T-helper 9 cell (primary cell): ENCODE measurements at places on chromosomes 4 and X.
A peak's percentile ranks its signal among the peaks of the same experiment; 100 is the strongest.

- DNase-seq, result no peak
Measured at GRCh38 chr4:38072578-38072977, 112.4 kb downstream of the PTTG2 start.

- DNase-seq, result no peak
Measured at GRCh38 chr4:20271950-20272349, 20.2 kb downstream of the SLIT2 start.

DNA sequence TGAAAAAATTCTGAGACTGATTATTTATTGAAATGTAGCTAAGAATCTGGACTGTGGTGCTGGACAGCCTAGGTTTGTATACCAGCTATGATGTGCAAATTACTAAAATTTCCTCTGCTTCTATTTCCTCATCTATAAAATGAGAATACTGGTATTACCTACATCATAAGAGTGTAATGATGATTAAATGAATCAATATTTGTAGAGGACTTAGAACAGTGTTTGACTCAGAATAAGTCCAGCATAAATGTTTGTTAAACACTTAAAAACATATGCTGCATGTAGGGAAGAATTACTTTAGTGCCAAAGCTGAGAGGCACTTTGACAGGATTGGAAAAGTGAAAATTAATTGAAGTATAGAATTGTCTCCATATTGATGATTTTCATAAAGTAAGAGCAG, 55.3 kb upstream of the TMPRSS11F start:
- no peak for DNase-seq

GRCh38 chr4:98411731-98412130, 150.5 kb downstream of the RAP1GDS1 start:
- DNase-seq, result no peak

DNA sequence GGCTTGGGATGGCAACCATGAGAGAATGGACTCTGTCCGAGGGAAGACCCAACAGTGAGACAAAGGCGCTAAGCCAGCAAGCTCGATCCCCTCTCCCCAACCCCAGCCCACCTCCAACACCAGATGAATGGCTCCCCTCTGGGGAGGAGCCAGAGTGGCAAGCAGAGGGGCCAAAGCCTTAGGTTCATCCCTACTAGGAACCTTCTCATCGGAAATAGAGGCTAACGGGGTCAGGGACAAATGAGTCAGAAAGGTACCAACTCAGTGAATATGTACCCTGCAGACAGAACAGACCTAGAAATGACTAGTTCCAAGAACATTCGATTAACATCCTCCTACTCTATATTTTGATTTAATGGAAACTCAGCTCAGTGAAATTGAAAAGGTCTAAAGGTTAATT, 73.9 kb downstream of the NSG1 start:
- no peak for DNase-seq

DNA sequence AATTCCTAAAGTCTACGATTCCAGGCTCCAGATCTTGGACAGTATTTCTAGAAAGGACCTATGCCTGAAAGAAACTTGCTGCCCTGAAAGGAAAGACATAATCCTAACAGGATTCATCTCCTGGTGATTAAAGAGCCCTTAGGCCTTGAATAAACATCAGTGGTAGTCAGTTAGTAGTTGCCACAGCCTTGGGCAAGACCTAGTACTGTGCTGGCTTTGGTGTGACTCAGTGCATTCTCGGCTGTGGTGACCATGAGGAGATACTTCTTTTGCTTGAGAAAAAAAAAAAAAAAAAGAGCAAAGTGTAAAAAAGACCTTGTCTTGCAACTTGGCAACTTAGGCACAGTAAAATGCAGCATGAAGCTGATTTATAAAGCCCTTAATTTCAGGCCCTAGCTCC, 188.2 kb downstream of the DCAF12L2 start:
- DNase-seq, result no peak

DNA sequence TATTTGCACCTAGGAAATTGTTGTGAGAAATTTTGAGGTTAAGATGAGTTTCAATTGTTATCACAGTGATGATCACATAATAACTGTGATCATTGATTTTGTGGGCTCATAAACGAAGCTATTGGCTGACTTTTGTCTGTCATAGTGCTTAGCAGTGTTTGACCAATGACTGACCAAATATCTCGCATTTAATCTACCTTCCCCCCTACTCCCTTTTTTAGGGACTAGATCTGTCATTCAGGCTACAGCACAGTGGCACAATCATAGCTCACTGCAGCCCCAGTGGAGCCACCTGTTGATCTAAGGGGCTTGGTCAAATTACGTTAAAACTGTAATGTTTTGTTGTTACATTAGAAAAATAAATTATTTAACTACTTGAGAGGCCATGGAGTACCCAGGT, 1.5 kb downstream of the FUNDC2 start:
- no peak for DNase-seq

GRCh38 chr4:6884341-6884870, 25.2 kb upstream of the TBC1D14 start:
- DNase-seq, result no peak

DNA sequence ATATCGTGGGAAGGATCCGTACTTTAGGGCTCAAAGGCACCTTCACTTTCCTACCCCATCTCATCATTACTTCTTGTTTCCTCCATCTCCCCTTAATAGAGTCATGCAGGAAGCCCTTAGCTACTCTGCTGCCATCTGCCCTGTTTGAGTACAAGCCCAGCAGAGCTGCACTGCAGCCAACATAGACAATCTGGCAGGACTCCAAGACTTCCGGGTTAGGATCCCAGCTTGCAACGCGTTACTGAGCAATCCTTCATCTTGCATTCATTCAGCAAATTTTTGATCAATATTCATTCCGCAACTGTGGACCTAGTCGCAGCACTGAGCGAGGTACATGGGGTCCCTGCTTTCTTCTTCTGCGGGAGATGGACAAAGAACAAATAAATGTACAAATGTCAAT, 344.9 kb downstream of the BCOR start:
- no peak for DNase-seq

- DNase-seq, result no peak
Measured at GRCh38 chr4:39230462-39230861, 48.1 kb downstream of the WDR19 start.

- DNase-seq, result no peak
Measured at GRCh38 chr4:81428002-81428401, 43.7 kb downstream of the RASGEF1B start.

- DNase-seq, result no peak
Measured at GRCh38 chr4:189804894-189805293, 135.8 kb upstream of the FRG1 start.

- no peak for DNase-seq
Measured at GRCh38 chr4:73770917-73771316, 30.5 kb downstream of the CXCL8 start.

GRCh38 chr4:109378076-109378475, 55.5 kb upstream of the SEC24B start:
- no peak for DNase-seq

- DNase-seq, result peak; percentile 70
Measured at GRCh38 chrX:37846934-37847732, at the start of gene DYNLT3. Gene DYNLT3 (minus strand): TSS chrX:37847571. CDS start chrX:37847510, 61 bp downstream.

GRCh38 chr4:124997991-124998390, 285.5 kb upstream of the ANKRD50 start:
- no peak for DNase-seq

GRCh38 chr4:74663631-74664030, 130.7 kb downstream of the BTC start:
- DNase-seq, result no peak

DNA sequence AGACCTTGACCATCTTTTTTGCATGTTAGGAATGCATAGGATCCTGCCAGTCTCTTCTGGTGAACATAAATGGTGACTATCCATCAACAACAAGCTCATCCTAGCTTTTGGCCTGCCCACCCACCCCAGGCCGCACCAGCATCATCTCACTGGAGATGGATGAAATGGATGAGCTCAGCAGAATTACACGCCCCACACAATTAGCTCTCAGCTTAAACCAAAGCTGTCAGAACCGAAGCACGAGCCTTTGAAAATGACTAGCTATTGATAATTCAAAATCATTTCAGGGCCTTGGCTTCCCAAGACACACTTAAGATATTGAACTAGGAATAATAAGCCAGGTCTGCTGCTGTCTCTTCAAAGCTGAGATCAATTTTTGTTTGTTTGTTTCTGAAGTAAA, 62.5 kb upstream of the MND1 start:
- DNase-seq, result no peak

DNA sequence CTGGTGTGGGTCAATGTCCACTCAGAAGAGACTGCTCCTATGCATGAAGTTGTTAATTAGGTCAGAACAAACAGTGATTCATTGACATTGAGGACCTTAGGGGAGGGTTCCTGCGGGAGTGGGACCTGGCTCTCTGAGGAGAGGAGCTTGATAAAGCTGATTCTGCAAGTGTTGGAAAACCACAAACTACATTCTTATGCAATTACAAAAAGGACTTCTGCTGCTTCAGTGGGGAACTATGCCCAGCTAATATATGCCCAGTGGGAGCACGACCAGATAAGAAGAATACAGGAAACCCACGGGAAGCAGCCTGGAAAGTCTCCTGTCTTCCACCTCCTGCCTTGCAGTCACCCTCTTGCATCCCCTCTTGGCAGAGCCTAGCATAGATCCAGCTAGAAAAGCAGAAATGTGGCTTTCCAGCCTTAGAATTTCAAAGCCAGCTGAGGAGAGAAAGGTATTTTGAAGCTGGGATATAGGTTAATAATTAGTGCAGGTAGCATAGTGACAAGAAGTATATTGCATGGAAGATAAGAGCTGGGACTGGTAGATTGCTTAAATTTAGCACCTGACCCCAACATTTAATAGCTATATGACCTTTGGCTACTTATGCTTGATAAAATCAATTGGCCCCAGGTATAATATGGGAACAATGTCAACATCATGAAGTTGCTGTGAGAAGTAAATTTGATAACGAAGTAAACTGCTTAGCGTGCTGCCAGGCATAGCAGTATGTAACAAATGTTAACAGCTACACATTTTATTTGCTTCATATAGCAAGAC, 34.9 kb upstream of the UGT8 start:
- DNase-seq, result no peak

DNA sequence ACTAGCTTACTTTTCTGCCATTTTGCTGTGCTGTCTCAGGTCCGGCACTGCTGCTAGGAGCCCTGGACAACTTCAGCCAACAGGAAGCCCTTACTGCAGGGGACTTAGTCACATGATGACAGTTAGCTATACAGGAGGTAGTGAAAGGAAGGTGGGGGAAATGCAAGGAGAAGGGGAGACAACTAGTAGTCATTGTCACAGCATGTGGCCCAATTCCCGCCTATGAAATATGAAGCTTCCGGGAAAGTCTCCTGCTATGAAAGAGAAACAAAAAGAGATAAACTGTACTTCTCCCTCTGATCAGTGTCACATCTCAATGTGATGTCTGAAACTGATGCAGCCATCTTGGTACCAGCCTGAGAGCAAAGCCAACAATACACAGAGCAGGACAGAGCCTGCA, 71.6 kb downstream of the AMELX start:
- DNase-seq, result no peak

GRCh38 chr4:149173241-149174013, 642.2 kb downstream of the IQCM start:
- no peak for DNase-seq

GRCh38 chrX:109952985-109953905, 49.7 kb upstream of the TMEM164 start:
- no peak for DNase-seq

DNA sequence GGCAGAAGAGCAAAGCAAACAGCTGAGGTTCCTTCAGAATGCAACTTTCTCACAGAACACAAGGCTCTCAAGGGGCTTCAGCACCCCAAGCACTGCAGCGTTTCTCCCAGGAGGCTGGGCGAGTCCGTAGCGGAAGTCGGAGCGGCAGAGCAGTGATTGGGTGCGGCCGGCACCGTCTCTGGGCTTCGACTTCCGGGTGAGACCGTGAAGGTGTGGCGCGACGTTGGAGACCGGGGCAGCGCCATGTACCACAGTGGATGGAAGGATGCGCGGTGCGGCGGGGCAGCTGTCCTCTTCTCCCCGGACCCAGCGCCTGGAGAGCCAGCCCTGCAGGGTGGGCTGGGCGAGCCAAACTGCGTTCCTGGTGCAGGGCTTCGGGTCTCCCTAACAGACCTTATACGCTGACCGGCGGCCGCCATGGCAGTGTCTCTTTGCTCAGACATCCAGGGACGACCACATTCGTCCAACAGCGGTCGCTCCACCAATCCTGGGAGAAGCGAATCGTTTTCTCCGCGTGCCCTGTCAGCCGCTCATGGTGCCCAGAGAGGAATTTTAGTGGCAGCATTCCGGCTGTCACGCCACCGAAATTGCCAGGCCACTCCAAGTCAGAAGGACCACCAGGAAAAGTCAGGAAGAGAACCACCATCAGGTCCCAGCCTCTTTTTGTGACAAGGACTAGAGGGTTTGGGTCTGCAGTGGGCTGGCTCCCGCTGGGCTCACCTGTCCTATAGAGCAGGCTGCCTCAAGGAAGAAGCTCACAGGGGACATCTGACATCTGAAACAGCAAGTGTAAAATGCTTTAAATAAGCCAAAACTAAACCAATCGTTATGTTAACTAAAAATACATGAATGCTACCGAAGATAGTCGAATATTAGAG, 20.5 kb downstream of the TRIM61 start:
- peak; percentile 50 for DNase-seq

DNA sequence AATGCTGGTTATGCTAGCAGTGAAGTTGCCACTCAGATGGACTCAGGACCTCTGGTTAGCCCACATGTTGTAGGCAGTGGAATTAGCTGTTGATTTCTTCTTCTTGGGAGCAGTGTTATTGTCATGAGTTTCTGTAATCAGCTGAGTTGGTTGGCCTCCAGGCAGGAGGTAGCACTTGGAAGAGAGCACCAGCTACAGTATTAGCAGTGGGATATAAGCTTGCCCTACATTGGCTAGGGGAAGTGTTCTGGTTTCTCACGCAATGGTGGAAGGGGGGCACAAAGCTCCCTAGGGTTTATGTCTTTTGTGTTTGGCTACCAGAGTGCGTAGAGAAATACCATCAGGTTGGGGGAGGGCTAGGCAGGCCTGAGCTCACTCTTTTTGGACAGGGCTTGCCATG, 34.0 kb upstream of the UCP1 start:
- no peak for DNase-seq

DNA sequence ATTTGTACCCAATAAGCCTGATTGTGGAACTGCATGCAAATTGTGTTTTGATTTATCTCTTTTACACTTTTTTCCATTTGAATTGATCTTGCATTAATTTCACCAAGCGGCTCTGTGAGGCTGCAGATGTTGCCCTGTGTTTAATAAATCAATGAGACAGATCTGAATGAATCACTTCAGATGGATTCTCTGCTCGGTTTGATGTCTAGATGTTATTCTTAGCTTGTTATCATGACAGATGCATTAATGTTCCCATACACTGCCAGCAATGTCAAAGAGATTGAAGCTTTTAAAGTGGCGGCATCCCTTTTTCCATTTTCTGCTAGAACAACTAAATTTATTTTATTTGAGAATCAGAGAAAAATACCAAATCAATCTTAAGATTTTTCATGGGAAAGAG, 6.3 kb downstream of the DACH2 start:
- no peak for DNase-seq

DNA sequence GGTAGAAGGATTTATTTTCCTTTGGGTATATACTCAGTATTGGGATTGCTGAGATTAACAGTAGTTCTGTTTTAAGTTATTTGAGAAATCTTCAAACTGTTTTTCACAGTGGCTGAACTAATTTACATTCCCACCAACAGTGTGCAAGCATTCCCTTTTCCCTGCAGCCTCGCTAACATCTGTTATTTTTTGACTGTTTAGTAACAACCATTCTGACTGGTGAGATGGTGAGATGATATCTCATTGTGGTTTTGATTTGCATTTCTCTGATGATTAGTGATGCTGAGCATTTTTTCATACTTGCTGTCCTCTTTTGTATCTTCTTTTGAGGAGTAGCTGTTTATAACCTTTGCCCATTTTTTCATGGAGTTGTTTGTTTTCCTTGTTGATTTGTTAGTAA, 457.8 kb downstream of the TRAM1L1 start:
- DNase-seq, result no peak

GRCh38 chrX:46710927-46711623, 47.8 kb downstream of the SLC9A7 start:
- DNase-seq, result no peak
